ENCODE measurements at places on chromosomes 16 and 17.

- DNase-seq = peak; percentile 41
Observed at GRCh38 chr17:42623732-42624596, 14.5 kb downstream of the TUBG1 start.

DNA sequence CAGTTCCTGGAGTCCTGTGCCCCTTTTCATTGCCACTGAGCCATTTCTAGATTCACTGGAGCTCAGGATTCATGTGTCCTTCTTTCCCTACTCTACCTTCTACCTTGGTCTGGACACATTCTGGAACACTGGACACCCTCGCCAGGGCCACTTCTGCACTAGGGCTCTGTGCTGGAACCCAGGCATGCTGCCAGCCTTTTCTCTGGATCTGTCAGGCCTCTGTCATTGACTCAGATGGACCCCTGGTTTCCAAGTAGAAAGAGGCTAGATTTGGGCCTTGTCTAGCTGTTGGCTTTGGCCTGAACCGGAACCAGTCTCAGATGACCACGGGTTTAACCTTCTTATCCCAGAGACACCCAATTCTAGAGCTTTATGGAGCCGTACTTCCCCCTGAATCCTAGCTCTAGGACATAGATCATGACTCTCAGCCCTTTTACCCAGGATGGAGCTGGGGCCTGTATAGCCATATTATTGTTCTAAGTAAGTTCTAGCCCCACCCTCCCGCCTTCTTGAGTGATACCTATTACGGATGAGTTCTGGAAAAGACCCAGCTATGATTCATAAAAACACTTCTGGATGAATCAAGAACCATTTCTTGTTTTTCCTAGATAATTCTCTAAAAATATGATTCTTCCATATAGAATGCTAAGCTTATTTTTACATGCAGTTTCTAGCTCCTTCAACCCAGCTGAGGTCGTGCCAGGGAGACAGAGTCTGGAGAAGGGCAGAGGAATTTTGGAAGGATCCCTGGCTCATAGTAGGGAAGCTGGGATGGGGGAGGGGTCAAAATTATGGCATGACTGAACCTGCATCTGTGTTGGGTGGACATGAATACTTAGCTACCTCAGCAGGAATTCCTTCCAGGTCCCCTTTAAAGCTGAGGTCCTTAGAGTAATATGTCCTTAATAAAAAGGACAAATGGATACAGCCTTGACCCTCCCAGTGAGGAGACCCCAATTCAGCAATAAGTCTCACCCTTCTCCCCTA is 1.1 kb upstream of the CHRNB1 start:
- DNase-seq = no peak

DNA sequence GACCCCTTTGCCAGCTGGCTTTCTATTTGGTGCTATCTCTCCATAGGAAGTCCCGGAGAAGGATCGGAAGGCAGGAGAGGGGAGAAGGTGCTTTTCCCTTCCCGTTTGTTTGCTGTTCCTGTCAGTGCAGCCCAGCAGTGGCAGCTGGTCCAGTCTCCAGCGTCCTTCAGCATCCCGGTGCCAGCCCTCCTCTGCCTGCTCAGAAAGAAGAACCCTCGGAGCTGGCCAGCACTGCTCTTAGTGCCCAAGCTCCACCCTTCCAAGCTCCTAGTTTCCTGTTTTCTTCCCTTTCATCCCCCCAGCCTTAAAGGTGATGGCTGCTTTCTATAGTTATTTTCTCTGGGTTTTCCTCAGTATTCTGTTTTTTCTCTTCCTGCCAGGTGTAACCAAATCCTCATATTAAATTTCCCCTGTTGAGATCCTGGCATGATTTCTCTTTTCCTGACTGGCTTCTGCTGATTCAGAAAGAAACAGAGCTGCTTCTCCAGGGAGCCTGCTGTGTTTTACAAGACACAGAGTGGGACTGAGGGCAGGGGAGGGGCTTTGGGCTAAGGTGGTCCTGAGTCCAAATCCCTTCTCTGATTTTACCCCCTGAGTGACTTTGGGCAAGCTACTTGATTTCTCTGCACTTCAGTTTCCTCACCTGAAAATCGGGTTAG is 186.8 kb downstream of the COPRS start:
- DNase-seq = no peak

DNA sequence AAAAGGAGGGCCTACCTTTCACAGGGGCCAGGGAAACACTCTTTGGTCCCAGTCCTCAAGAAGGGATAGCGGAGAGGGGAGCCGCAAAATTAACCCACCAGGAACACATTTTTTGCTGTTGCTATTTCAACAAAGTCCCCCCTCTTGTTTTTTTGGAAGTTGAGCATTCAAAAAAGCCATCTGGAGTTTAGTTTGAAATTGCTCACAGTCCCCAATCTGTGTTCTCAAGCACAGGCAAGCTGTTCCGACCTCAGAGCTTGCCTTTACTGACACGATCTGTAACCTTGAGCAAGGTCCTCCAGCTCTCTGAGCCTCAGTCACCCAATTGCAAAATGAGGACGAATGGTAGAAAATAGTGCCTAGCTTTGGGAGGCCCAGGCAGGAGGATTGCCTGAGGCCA is 131.1 kb downstream of the ZNF423 start:
- DNase-seq = no peak

DNA sequence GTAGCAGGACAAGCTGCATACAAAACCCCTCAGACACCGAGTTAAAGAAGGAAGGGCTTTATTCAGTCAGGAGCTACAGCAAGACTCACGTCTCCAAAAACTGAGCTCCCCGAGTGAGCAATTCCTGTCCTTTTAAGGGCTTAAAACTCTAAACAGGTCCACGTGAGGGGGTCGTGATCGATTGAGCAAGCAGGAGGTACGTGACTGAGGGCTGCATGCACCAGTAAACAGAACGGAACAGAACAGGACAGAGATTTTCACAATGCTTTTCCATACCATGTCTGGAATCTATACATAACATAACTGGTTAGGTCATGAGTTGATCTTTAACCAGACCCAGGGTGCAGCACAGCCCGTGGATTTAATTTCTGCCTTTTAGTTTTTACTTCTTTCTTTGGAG is 25.2 kb downstream of the ITGAM start:
- no peak for DNase-seq

GRCh38 chr16:51691109-51691508 is 540.0 kb upstream of the SALL1 start:
- no peak for DNase-seq

Data from astrocyte of the cerebellum (primary cell).